ENCODE measurements at places on chromosomes 2 and 18.
A peak's percentile ranks its signal among the peaks of the same experiment; 100 is the strongest.

GRCh38 chr2:15066138-15066537 lies 433.6 kb downstream of the LRATD1 start:
- no peak for DNase-seq

- peak; percentile 22 for DNase-seq
Observed at GRCh38 chr18:58669731-58670378, 1.4 kb upstream of the MALT1 start.

DNA sequence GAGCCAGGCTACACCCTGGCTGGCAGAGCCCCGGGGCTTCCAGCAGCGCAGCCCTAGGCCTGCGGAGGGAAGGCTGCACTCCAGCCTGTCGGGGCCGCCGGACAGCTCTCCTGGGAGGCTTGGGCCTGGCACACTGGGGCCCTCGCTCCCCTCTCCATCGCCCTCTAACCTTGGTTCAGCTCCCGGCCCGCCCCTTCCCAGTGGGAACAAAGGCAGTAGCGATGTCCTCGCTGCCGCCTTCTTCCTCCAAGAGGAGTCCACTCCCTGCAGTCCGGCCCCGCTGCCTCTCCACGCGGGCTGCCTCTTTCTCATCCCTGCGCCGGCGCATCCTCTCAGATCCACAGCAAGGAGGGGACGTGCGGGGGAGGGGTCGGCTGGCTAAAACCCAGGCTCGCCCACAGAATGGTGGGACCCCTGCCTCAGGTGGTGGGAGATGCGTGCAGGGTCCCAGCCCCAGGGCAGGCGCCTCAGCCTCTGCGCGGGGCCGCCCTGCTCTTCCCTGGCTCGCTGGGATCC lies 138.1 kb downstream of the TWIST2 start:
- no peak for DNase-seq

GRCh38 chr2:85329181-85329651 lies 1.4 kb upstream of the TGOLN2 start:
- no peak for DNase-seq

- DNase-seq, result no peak
Observed at GRCh38 chr2:120324933-120325332, 21.0 kb upstream of the INHBB start.

DNA sequence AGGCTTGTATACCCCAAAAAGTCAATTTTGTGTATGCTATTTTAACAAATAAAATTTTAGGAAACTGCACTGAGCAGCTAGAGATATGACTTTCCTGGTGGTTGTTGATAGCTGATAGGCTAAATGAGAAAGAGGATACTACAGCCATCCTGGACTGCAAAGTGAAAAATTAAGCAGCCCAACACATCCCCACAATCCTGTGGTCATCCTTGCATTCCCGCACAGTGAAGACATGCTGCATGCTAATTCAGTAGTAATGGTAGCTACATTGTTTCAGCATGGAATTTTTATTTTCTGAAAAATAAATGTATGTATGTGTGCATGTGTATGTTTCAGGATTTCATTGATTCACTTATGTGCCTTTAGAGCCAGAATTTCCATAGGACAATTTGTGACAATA lies 124.2 kb upstream of the CCDC68 start:
- no peak for DNase-seq

GRCh38 chr2:58434692-58435091 lies 193.6 kb upstream of the FANCL start:
- no peak for DNase-seq

GRCh38 chr2:132651115-132652045 lies 18.6 kb downstream of the LYPD1 start:
- peak; percentile 23 for DNase-seq

- no peak for DNase-seq
Observed at GRCh38 chr18:63159590-63159989, 160.0 kb downstream of the BCL2 start.

DNA sequence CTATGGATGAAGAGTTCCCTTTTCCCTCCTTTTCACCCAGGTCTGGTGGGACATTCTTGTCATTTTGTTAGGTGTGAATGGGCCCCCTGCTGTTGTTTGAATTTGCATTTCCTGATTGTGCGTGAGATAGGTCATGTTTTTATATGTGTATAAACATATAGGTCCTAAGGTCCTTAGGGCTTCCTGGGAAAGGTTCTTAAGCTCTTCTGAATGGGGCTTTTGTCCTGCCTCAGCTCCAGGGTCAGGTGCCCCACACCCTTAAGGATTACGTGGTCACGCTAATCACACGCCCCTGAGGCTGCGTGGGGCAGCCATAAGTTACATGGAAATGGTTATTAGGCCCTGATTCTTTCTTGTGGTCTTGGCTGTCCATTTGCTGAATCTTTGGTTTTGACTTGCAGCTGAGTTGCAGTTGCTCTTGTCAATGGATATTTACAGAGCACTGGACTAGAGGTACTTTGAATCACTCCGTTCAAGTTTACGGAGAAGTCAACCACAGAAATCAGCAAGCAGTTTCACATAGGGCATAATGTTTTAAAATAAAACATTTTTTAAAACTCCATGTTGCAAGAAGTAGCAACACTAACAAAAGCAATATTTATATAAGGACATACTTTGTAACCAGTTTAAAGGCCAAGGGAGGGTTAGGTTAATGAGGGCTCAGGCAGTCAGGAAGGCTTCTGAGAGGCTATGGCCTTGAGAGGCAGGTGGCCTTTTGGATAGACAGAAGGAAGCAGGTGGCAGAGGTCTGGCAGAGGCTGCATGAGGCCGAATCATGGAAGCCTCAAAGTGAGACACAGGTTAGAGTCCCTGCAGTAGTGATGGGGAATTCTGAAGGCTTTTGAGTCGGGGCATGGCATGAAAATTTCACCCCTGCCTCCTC lies 24.2 kb downstream of the LIPG start:
- DNase-seq, result no peak

DNA sequence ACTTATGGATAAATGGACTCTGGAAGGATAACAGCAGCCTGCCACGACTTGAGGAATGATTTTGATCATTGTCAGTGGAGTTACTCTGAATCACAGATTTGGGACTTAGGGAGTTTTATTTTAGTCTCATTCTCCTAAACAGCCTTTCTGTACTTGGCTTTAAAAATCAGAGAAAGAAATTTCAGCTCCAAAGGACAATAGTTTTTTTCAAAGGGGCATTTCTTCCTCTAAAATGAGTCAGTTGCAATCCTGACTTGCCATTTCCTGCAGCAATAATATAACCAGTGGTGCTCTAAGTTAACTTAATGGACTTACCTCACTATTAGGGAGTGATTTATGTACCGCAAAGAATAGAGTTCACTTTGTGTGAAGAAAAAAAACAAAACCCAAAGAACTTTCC lies 35.1 kb upstream of the MTX2 start:
- no peak for DNase-seq

DNA sequence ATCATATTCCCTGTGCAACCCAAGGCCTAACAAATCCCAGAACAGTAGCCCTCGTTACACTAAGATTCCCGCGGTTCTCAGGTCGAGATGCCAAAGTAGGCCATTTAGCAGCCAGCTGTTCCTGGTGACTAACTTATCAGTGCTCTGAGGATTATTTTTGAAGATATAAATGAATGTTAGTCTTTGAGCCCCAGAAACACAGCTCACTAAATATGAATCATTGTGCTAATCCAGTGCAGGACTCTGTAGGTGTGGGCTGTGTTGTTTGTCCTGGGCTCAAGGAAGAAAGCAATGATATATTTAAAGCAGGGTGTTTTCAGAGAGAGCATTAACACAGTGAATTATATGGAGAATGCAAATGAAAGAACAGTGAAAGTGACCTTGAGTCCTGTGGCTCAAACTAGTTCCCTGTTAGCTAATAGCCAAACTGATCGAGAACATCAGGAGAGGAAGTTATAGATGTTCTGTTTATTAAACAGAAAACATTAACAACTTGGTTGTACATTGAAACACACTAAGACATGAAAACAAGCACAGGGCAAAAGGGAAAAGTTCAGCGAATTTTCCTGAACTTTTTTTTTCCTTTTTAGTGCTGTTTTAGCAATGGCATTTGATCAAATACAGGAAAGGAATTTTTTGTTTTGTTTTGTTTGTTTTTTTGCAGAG lies 228.3 kb downstream of the RNF152 start:
- DNase-seq, result no peak

DNA sequence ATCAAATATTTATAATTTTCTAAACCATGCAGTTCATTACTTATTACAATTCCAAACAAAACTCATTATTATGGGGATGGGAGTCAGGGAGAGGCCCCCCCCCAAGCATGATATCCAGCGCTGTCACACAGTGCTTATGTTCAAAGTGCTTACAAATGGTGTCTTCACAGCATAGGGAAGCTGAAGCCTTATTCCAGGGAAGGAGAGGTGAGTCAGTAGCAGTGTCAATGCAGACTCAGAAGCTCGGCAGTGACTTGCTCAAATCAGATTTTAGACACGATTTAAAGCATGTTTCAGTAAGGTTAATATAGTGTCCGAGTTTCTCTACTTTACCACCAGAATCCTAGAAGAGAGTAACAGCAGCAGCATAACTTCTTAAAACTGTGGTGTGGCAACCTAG lies 24.6 kb downstream of the SLC66A3 start:
- no peak for DNase-seq

DNA sequence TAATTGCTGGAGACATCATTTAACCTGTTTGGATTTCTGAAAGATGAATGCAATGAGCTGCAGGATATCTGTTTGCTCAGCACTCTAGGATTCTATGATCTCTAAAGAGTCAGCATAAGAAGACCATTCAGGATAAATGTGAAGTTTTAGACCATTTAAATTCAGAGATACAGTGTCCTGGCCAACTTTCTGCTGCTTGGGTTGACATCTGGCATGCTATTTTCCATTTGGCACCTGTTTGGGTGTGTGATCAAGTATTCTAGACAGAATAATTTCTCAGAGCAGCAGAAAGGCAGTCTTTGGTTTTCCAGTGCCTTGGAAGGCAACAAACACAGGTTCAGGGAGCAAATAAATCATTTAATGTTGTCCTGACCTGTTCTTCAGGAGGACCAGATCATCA lies 144.8 kb upstream of the NDUFV2 start:
- DNase-seq, result no peak

- no peak for DNase-seq
Observed at GRCh38 chr2:200450288-200450687, 59.6 kb downstream of the KCTD18 start.

DNA sequence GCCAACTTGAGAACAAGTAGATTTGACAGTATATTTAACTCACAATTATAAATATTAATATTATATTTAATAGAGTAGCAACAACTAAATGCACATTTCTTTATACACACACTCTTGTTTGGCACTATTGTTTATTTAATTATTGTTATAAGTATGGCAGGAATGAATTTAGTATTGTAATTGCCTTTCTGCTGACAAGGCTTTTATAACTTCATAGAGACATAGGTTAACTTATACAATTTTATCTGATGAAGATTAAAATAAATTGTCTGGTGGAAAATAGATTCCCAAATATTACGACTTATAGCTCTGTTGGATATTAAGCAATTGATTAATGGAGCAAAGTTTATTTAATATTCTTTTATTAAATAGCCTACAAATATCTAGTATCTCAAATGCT lies 347.9 kb upstream of the CDH19 start:
- no peak for DNase-seq

GRCh38 chr2:129242269-129242668 lies 737.2 kb upstream of the RAB6C start:
- no peak for DNase-seq

GRCh38 chr2:158905784-158906183 lies 62.7 kb upstream of the TANC1 start:
- no peak for DNase-seq

- DNase-seq, result no peak
Observed at GRCh38 chr18:32346671-32347070, 124.0 kb downstream of the GAREM1 start.

GRCh38 chr2:24878341-24878740 lies 41.7 kb downstream of the ADCY3 start:
- no peak for DNase-seq

- no peak for DNase-seq
Observed at GRCh38 chr2:227823922-227824321, 10.3 kb downstream of the CCL20 start.

- no peak for DNase-seq
Observed at GRCh38 chr2:6769346-6769745, 96.4 kb downstream of the CMPK2 start.

- DNase-seq, result no peak
Observed at GRCh38 chr2:38991899-38992298, 102.2 kb downstream of the ARHGEF33 start.

DNA sequence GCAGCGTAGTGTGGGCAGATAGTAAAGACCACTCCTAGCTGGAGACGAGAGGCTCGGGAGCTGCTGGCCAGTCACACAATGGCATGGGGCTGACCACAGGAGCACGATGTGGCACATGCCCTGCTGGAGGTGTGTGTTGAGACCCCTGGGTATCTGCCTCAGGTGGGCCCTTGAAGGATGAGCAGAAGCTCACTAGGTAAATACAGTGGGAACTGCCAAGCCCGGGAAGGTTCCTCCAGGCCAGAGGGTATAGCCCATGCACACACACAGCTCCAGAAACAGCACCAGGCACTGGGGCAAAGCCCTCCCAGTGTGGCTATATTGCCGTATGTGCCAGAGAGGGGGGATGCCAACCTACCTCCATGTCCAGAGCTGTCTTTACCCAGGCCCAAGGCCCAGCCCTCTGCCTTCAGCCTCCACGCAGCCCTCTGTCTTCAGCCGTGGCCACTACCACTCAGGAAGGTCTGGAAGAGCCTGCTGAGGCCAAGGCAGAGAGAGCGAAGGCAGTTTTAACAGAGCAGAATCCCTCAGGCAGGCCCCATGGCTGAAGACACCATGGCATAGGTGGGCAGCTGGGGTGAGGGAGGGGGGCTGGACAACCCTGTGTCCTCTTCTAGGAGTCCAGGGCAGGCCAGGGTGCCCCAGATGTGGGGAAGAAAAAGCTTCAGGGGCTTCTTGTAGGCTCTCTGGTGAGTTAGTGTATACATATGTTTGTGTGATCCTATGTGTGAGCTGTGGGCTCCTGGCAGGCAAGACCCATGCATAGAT lies 7.0 kb upstream of the ARID5A start:
- DNase-seq, result no peak

DNA sequence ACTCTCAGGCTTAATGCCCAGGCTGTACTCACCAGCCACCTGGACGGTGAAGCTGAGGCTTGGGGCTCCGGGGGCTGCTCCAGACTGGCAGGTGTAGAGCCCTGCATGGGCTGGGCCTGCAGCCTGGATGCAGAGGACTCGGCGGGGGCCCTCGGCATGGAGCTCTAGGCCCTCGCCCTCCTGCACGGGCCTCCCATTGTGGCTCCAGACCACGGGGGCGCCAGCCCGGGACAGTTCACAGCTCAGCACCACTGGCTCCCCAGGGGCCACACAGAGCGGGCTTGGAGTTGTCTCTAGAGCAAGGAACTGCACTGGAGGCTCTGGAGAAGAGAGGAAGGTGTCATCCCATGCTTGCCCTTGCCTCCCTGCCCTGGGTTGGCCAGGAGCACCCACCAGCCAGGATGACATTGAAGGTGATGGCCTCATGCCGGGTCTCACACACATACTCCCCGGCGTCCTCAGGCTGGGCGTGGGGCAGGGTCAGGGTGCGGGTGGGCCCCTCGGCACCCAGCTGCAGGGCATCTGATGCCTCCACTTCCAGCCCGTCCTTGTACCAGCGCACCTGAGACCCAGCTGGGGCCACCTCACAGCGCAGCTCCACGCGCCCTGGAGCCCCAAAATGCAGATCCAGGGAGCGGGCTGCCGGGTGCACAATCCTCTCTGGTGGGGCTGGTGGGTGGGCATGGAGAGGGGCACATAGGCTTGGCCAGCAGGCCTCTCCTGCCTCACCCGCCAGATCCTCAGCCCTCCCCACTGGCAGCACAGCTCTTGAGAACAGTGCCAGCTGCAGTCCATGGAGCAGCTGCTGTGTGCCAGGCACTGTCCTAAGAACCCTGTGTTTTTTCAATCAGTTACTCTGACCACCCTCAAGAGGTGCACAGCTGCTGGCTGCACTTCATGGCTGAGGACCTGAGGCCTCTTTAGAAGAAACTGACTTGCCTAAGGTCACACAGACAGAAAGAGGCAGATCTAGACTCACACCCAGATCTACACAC lies 13.3 kb downstream of the OBSL1 start:
- DNase-seq, result no peak
